Osteoblast (primary cell): ENCODE measurements at places on chromosomes 16 and 17.

GRCh38 chr17:50947782-50948543, 81.8 kb upstream of the TOB1 start:
- peak; percentile 89 for DNase-seq

- peak; percentile 83 for DNase-seq
Observed at GRCh38 chr17:32491371-32492263, 4.8 kb downstream of the CDK5R1 start.

DNA sequence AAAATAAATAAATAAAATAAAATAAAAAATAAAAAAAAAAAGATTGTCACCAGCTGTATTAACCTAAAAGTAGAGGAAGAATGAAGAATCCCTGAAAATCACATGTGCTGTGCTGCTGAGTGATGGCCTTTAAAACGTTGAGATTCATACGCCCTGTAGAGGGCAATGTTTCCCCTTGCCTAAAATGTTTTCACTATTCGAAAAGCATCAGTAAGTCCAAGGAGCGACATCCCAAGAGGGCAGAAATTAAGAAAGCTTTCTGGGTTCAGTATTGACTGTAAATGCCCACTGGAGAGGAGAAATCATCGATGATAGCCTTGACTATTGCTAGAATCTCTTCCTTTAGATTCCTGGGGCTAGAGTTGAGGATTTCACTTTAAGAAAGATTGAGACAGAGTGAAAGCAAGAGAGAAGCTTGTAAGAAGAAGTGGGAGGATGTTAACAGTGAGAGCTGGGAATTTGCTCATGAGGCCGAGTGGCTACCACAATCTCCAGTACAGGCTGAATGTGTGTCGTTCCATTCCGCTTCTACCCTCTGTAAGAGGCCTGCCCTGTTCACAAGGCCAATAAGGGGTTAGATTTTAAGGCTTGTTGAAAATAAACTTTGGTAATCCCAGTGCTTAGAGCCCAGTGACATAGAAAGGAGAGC, 170.8 kb upstream of the FAM20A start:
- DNase-seq, result peak; percentile 88

GRCh38 chr17:1298606-1299005, 19.1 kb downstream of the TRARG1 start:
- DNase-seq, result peak; percentile 76

DNA sequence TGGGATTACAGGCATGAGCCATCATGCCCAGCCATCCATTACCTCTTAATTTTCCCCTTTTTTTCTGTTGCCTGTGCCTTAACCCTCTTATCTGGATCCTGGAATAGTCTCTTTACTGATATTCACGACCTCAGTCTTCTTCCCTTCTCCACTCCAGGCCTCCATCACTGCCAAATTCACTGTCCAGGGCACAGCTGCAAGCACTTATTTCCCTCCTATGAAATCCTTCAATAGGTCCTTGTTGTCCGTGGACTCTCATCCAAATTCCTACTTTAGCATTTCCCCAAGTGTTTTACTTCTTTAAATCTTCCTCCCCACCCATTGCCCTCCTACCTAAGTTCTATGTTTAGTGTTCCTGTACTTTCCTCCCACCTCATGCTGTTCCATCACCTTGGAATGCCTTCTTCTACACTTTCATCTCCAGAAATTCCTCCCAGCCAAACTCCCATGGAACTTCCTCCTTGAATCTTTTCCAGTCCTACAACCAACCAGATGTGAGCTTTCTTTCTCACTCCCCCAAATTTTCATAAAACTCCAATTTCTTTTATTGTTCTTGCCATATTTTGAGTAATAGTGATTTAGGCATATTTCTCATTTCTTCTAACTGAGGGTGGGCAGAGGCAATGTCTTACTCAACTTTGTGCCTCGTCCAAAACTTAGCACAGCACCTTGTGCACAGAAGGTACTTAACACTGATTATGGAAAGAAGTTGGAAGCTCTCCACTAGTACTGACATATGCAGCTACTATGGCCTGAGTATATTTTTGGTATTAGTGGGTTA, 35.3 kb downstream of the FAM20A start:
- DNase-seq, result no peak

GRCh38 chr16:65223335-65223734, 101.5 kb upstream of the CDH11 start:
- DNase-seq, result no peak

- peak; percentile 95 for DNase-seq
Observed at GRCh38 chr16:30927789-30928378, 4.5 kb downstream of the FBXL19 start.

GRCh38 chr17:60077672-60078519, 825 bp downstream of the HEATR6 start:
- DNase-seq, result no peak

GRCh38 chr16:31465788-31466370, 6.1 kb upstream of the TGFB1I1 start:
- peak; percentile 41 for DNase-seq

DNA sequence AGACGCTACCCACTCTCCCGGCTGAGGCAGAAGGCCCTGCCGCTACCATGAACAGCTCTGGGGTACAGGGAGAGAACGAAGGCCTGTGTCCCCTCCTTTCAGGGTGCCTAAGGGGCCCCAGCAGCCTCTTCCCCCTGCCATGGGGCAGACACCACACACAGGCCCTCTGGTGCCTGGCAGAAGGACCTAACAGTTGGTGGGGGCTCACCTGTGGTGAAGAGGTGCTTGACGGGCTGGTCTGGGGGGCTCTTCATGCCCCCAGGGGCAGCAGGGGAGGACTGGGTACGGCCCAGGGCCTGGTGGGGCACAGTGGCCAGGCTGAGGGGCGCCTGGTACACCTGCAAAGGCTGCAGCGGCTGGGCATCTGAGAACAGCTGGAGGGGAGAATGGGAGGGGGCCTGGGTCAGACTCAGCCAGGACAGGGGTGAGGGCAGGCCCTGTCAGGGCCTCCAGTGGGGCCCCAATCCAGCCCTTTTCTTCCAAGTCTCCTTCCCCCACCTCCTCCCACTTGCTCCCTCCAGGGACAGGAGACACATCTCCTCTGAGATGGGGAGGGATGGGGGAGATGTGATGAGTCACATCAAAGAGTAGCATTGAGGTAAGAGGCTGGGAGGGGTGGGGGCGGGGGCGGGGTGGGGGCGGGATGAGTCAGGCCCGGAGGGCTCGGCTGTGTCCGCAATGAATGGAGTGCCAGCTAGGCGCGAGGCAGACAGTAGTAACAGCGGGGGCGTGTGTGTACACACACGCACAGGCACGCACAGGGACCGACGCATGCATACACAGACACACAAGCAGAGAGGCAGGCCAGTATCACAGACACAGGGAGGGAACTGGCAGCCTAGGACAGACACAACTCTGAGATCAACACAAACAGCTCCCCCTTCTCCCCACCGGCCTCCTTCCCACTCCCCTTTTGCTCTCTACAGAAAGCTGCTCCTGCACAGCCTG, 16.1 kb downstream of the G6PC3 start:
- DNase-seq, result peak; percentile 99
